ENCODE measurements at places on chromosomes 5 and 9. TPM values are rescaled to one million over a fixed set of nuclear protein-coding genes. Genes with fewer than 3 reads are reported as not detected.

Gene ANKRD34B
- total RNA-seq, result not detected

Gene SLC6A3
- not detected for total RNA-seq

Gene ZNF462
- 33.8 TPM for total RNA-seq

Gene CCNO
- not detected for total RNA-seq

DNA sequence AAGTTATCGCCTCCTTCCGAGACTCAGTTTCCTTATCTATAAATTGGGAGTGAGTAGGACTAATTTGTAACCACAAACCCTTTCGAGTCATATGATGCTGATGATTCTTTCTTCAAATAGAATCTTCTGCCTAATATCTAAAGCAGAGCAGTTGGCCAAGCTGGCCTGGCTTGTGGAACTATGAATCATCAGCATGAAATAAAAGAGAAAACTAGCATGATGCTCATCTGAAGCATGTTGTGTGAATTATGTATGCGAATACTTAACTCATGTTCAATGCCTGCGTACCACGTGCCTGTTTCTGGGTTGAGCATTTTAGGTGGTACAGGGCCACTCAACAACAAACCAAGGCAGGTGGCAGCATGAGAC, 15.0 kb upstream of the ORM1 start:
- DNase-seq, result no peak

DNA sequence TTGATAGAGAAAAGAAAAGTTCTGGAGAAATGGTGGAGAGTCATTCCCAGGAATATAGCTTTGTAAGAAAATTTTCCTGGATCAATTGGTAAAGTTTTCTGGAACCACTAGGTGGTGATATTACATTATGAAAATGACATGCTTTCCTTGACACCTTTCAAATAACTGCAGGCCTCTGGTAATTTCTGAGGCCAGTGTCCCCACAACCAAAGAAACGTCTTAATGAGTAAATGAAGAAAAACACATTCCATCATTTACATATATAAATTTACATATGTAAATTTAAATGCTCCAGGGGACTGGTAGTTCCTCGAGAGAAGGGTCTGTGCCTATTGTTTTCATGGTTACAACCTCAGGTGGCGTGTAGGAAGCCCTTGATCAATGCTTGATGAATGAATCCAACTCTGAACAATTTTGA, 17.2 kb upstream of the RGS3 start:
- no peak for DNase-seq

GRCh38 chr5:172828911-172829431, 5.1 kb upstream of the ERGIC1 start:
- no peak for DNase-seq

DNA sequence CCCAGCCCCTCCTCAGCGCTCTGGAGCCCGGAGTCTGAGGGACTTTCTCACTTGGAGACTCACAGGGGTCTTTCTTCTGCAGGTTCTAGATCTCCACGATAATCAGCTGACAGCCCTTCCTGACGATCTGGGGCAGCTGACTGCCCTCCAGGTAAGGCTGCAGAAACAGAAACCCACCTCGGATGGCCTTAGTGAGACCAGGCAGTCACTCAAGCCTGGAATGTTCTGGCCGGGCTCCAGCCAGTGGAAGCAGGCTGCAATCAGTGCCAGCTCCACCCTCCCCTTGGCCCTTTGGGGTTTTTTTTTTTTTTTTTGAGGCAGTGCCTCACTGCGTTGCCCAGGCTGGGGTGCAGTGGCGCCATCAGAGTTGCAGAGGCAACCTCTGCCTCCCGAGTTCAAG, 7.6 kb downstream of the LRSAM1 start:
- DNase-seq, result no peak

Data from sigmoid colon (tissue), 7 donors.